Activated CD8-positive, alpha-beta T cell treated with anti-CD3 and anti-CD28 coated beads for 36 hours (primary cell): ENCODE measurements at places on chromosomes 3 and 15. TPM values are rescaled to one million over a fixed set of nuclear protein-coding genes. Genes with fewer than 3 reads are reported as not detected.

DNA sequence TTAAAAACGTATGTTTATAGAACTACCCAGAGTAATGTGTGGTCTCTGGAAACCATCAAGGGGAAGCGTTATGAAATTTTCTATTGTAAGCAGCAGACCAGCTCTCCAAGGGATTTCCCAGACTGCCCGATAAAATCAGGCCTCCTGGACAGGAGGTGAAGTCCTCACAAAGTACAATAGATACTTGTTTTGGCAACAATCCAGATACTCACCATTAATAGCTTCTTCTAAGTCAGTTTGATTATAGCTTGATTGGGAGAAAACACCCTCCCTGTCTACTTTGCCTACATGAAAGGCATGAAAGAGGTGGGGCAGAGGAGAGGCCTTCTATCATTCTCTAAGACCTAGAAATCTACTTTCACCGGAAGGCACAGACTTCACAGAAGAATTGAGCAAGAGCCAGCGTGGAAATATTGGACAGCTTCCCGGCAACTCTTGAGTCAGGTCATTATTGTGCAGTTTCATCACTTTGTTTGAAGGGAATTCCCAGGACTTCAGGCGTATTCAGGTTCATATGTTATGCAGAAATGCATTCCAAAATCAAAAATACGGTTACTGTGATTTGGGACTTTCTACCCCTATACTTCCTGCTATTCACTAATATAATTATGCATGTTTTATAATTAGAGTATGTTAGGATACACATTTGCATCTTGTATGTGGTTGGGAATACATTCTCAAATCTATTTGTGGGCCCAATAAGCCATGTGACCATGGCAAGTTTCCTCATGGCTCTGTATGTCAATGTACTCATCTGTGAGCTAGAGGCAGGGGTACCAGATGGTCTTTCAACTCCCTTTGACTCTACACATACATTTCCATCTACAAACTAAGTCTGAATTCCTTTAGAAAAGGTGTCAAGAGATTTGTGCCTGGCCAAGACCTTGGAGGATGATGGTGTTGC lies 103.5 kb downstream of the CD47 start:
- no peak for DNase-seq
- H3K27me3 ChIP-seq: no peaks in the 10 kb centered on the region
- H3K4me3 ChIP-seq: no peak overlapping the region
- H3K27ac ChIP-seq: no peak overlapping the region

DNA sequence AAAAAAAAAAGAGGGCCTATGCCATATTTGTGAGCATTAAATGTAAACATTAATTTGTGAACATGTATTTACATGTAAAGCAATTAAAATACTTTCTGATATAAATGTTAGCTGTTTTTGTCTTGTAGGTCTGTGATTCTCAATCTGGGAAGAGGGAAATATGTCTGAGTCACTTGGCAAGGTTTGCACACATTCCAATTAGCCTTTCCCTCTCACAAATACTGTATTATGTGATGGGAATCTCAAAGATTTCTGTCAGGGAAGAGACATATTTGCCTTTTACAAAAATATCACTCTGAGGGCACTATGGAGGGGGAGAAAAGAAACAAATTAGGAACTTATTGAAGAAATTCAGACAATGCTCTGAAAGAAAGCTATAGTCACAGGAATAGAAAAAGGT lies 483.6 kb downstream of the GBE1 start:
- no peaks in the 10 kb centered on the region for H3K36me3 ChIP-seq
- no peak for DNase-seq
- H3K4me1 ChIP-seq: no peaks in the 10 kb centered on the region
- H3K27ac ChIP-seq: no peak overlapping the region
- H3K4me3 ChIP-seq: no peak overlapping the region

DNA sequence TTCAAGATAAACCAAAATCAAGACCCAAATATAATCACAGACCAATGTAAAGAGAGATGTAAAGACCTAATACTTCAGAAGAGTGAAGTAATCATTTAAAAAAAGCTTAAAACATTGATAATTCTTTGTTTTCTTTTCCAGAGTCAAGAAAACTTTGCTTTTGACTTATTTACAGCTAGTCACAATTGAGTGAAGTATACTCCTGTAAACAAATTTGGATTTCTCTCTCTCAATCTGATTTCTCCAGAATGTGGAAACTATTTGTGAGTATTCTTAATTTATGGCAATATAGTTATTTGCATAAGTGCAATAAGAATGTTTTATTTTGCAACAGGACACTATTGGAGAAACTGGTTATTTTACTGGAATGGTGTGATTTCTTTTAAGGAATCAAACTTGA lies 43.7 kb upstream of the ZBTB20 start:
- no peaks in the 10 kb centered on the region for H3K36me3 ChIP-seq
- no peak for DNase-seq
- H3K27ac ChIP-seq: no peak overlapping the region

NR2E3 gene
- not detected for total RNA-seq

PAQR9 gene
- total RNA-seq: not detected

GOLGA8T gene
- total RNA-seq: 0.18 TPM

ADAMTSL3 gene
- not detected for total RNA-seq

ACTC1 gene
- total RNA-seq: not detected
